ENCODE measurements at places on chromosomes 7 and 10.

DNA sequence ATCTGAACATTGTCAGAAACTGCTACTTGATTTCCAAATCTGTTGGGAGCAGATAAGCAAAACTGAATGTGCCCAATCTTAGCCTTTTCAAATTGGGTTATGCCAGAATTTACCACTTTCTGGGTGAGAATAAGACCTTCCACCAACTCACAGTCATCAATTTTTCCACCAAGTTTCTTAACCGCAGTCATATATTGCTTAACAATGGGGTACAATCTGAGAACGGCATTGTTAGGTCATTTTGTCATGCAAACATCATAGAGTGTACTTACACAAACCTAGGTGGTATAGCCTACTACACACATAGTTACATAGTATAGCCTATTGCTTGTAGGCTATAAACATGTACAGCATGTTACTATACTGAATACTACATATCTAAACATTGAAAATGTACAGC, 16.0 kb downstream of the MRPS33 start:
- no peak for DNase-seq

DNA sequence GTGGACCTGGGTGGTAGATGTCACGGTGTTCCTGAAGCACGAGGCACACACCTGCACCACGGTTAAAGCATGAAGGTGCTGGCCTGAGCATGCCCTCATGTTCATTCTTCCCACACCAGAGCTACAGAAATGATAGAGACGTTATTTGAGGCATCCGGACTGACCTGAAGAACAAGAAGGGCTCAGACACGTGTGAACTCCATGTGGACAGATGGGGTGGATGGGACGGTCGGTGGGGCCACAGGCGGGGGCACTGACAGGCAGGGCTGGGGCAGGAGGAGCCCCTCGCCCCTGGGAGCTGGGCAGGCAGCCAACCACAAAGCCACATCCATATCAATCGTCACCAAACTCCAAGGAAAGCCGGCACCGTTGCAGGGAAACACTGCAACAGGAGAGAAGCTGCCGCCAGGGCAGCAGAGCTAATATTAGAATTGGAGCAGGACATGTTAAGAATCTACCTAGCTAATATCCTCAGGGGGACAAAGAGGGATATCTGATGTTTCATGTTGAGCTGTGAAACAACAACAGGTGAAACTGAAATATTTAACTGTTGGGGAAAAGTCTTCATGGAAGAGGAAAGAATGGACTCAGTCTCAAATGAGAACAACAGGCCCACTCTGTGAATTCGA, 37.8 kb upstream of the DIP2C start:
- DNase-seq: no peak

- no peak for DNase-seq
These were observed 53.6 kb downstream of the CREB3L2 start for GRCh38 chr7:137948083-137948844.

DNA sequence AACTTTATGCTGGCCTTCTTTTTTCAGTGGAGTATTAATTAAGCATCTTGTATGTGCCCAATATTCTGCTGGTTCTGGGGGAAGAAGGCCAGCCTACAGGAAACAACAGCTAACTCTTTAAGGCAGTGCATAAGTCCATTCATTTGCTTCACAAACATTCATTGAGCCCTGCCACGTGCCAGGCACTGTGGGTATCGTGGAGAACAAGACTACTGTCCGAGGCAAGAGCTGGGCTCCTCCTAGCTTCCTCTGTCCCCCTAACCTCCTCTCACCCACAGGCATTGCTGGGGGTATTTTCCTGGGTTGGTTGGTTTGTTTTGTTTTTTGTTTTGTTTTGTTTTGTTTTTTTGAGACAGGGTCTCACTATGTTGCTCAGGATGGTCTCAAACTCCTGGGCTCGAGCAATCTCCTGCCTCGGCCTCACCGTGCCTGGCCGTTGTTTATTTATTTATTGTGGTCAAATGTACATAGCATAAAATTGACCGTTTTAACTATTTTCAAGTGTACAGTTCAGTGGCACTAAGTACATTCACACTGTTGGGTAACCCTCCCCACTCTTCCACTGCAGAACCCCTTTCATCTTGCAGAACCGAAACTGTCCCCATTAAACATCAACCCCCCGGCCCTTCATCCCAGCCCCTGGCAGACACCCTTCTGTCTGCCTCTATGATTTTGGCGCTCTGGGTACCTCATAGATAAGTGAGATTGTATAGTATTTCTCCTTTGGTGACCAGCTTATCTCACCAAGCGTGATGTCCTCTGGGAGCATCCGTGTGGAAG, 32.6 kb downstream of the CHST3 start:
- no peak for DNase-seq

GRCh38 chr7:26167303-26167934, 15.4 kb downstream of the NFE2L3 start:
- no peak for DNase-seq

DNA sequence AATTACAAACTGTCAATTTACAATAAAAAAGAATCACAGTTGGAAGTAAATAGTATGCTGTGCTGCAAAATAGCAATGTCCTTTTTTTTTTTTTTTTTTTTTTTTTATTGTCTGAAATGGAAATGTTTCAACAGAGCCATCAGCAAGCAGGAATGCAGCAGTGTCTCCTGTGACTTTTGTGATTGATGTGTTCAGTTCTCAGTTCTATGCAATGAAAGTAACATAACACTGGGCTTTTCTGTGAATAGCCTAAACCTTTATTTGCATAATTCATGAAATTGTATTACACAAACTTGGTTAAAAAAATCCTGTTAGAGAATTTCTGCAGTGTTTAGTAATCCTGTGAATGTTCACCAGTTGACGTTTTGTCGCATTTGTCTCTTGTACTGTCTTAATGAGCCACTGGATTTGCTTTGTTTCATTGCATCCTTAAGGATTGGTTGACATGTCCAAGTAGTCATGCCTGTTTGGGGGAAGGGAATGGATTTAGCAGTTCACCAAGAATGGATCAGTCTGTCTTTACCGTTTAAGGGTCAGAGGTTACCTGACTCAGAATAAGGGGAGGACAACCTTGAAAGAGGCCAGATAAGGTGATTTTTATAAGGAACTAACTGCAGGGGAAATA, 192.7 kb downstream of the MLLT10 start:
- DNase-seq: peak; percentile 48

- no peak for DNase-seq
These were observed 4.0 kb upstream of the SMARCD3 start for GRCh38 chr7:151252561-151252835.

DNA sequence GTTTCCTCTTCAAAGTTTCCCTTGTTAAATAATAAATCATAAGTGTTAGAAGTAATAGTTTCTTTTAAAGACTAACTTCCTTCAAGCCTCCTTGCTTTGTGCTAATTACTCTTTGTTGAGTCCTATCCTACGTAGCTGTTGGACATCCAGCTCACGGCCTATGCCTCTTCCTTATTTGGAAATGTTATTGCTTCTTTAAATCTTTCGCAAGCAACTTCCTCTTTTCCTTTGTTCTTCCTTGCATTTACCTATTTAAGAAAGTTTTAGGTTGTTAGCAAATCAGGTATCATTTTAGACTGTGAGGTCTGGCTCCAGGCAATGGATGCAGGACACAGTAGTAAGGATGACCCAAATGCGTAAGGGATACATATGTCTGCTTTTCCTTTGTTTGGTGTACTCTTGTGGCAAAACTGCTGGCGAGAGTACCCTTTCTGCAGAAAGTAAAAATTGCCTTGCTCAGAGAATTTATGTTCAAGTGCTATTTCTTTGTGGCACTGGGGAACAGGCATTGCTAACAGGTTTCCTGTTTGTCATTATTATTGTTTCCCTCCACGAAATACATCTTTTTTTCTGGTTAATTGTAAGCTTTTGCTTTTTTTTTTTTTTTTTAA, 110.5 kb downstream of the DYNC2I1 start:
- no peak for DNase-seq

DNA sequence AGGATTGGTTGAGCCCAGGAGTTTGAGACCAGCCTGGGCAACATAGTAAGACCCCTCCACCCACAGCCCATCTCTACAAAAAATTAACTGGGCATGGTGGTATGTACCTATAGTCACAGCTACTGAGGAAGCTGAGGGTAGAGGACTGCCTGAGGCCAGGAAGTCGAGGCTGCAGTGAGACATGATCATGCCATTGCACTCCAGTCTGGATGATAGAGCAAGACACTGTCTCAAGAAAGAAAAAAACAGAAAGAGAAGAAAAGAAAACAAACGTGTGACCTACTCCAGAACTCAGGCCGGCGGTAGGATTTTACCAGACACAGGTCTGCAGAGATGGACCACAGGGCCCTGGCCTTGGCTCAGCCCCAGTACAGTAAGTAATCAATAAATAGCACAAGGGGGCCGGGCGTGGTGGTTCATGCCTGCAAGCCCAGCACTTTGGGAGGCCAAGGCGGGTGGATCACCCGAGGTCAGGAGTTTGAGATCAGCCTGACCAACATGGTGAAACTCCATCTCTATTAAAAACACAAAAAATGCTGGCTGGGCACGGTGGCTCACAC, 35.4 kb upstream of the TNRC18 start:
- no peak for DNase-seq

DNA sequence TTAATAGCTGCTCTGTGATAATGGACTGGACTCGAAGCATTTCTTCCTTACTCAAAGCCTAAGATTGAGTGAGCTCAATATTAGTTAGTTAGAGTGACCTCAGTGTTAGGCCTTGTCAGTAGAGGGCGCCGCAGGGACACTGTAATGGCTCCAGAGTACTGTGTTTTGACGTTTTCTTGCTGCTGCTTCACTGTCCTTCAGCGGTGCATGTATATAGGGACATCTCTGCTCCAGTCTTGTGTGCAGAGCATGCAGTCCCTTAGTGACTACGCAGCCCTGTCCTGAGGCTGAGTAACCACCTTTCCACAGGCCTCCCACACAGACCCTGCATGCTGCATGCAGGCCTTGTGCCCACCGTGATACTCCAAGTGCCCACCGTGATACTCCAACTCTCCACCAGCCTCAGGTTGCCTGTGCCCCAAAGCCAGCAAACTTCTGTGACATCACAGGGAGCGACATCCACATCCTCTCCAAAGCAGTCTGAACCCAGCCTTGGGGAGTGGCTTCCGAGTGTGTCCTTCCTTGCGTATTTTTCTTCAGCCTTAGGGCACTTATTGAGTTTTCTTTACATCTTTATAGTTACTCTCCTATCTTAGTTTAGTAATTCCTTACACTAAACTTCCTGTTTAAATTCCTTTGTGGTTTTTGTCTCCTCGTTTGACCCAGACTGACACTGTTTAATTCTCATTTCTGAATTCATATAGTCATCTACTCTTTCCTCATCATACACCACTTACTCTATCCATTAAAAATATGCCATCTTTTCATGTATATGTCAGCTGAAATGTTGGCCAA, 118.2 kb downstream of the JAZF1 start:
- peak; percentile 76 for DNase-seq

- no peak for DNase-seq
These were observed 73.3 kb downstream of the TAF3 start for GRCh38 chr10:7891634-7892033.

DNA sequence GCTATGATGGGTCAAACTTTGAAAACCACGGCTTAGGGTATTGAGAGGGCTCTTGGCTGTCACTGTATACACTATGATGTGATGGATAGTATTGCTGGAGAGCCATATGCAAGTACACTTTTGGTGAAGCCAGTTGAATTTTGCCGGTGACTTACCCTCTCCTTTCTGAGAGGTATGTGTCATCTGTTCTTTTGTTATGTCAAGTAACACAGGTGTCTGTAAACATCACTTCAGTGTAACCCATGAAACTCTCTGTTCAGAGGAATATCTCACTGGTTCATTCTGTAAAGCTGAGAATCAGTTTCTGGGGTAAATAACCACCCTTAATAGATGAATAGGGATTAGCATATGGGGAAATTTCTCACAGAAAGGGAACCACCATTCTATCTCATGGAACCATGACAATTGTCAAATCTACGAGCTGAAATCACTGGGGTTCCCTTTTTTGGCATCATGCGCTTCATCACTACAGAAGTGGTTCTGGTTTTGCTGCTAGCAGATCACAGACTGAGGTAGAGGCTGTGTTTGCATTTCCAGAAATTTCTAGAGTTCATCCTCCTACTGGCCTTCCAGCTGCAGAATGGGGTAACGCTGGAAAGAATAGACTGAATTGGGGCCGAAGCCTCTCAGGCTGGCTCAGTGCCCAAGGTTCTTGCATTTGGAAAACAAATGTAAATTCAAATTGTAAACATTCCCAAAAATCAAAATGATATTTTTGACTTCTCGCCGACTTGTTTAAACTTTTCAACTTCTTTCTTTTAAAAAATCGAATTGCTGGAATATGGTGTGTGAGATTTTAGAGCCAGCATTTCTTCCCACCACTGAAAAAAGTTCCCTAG, 83.3 kb upstream of the CREB5 start:
- DNase-seq: no peak

- DNase-seq: no peak
These were observed 951 bp downstream of the AS3MT start for GRCh38 chr10:102870221-102870620.

DNA sequence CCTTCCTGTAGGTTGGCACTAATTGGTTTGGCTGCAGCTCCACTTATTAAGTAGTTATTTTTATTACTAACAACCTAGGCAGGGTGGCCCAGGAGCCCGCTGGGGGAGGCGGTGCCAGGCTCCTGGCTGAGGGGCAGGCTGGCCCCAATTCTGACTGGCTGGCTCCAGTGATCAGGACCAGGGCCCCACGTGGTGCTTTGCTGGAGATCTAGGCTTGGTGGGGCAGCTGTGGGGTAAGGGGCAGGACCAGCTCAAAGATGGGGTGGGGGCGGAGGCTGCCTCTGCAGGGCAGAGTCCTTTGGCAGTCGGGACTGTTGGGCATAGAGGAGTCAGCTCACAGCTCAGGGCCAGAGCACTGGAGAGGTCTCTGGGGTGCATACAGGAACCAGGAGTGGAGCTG, 2.4 kb downstream of the ASL start:
- DNase-seq: no peak

- DNase-seq: no peak
These were observed 262.0 kb downstream of the ADRA2A start for GRCh38 chr10:111338805-111339204.

- no peak for DNase-seq
These were observed 5.1 kb downstream of the KAZALD1 start for GRCh38 chr10:101066896-101067355.

GRCh38 chr10:47040681-47041080, 129.5 kb downstream of the PTPN20 start:
- DNase-seq: no peak

GRCh38 chr10:73653701-73654100, 2.1 kb downstream of the SYNPO2L start:
- peak; percentile 24 for DNase-seq

DNA sequence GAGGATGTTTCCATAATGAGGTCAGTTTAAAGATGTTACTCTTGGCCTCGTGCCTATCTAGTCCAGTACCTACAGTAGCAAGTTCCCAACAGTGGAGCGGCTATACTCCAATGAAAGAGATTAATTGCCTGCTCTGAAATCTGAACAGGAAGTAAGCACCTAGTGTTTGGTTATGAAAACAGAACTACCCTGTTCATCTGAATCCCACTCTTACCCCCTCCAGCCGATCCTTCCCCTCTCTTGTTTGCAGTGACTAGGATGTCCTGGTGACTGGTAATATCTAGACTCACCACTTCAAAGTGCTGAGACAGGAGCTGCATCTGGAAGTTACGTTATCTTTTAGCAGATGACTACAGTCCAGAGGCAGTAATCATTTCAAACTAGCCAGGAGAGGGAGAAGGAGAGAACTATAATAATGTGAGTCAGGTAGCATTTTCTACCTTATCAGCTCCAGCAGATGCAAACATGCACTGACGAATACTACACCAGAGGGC, 666.7 kb upstream of the NRP1 start:
- no peak for DNase-seq

Measured in AG10803 (cell line).